Natural killer cell treated with Interleukin-12 subunit alpha and Interleukin-12 subunit beta and Interleukin-15 and Interleukin-18, amount 100 ng/mL, for 72 hours (primary cell): ENCODE measurements at places on chromosomes 6 and 20. TPM values are rescaled to one million over a fixed set of nuclear protein-coding genes. Genes with fewer than 3 reads are reported as not detected.

DNA sequence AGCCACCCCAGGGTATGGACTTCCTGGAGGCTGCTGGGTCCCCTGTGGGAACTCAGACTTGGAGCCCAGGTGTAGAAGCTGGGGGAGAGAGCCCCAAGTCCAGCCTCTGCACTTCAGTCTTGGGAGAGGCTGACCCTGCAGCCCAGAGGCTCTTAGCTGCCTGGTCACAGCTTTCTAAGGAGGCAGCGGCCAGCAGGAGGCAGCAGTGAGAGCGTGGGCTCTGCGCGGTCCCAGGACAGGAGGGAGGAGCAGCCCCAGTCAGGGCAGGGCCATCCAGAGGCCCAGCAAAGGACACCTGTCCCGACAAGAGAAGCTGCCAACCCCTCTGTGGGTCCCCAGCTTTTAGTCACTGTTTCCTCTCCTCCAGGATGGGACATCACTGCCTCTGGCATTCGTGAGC lies 9.4 kb downstream of the TREML2 start:
- DNase-seq: no peak

SPTLC3 gene
- total RNA-seq: not detected

DNA sequence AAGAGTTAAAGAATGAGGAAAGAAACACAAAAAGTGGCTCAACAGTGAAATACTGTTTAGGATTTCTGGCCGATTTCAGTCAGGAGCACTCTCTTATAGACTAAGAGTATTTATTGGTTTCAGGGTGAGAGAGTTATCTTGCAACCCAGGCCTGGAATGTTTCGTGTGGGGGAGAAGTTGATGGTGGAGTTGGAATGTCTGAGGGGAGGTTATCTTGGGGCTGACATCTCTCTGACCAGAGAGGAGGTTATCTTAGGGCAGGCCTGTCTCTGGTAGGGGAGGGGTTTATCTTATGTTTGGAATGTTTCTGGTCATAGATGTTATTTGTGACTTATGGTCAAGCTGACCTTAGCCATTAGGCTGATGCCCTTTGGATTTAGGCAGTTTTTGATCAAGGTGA lies 80.3 kb downstream of the HTR1B start:
- no peak for DNase-seq

GRCh38 chr6:44229376-44230033 lies 6.1 kb downstream of the SLC29A1 start:
- peak; percentile 41 for DNase-seq

OVOL2 gene
- not detected for total RNA-seq

GRCh38 chr6:98777762-98778161 lies 56.6 kb upstream of the POU3F2 start:
- DNase-seq: no peak

GRCh38 chr20:9615766-9616454 lies 101.5 kb downstream of the LAMP5 start:
- DNase-seq: no peak

DNA sequence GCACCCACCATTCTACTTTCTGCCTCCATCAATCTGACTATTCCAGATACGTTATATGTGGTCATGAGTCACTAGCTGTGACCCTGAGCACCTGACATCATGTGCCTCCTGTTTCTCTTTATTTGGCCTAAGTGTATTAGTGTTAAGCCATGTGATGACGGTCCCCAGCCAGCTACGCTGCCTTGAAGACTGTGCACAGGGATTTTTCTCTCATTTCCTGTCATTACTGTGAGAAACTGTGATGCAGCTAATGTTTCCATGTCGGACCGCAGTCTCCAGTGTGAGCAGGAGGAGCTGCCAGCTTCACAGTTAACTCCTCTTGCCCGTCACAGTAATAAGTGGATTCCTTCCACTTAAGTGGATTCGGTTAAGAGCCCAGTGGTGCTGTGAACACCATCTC lies 9.9 kb upstream of the SPATS1 start:
- DNase-seq: no peak

GRCh38 chr20:15817351-15817750 lies 755.9 kb downstream of the KIF16B start:
- no peak for DNase-seq

DNA sequence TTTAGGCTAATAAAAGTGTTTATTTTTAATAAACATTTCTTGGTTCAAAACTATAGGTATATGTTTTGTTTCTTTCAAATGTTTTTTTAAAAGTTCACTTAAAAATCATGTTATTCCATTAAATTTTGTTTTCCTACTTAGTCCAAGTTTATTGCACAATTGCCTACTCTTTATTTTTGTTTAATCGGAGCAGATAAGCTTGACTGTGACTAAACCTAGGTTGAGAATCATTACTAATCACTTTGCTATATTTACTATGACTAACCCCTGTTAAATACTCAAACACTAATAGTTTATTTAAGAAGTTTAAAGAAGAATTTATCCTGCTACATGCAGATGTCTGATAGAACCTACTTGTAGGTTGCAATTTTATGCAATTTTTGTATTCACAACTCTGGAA lies 18.8 kb downstream of the MAP3K4 start:
- DNase-seq: no peak

DNA sequence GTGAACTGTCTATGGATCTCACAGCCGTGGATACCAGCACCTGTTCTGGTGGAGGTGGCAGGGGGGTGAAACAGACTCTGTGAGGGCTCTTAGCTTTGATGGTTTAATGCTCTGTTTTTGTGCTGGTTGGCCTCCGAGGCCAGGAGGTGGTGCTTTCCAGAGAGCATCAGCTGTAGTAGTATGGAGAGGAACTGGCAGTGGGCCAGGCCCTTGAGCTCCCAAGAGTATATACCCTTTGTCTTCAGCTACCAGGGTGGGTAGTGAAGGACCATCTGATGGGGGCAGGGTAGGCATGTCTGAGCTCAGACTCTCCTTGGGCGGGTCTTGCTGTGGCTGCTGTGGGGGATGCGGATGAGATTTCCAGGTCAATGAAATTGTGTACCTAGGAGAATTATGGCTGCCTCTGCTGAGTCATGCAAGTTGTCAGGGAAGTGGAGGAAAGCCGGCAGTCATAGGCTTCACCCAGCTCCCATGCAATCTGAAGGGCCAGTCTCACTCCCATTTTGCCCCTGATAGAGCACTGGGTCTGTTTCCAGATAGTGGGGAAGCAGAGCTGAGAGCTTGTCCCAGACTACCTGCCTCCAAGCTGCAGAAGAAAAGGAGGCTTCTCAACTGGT lies 102.7 kb upstream of the AHI1 start:
- DNase-seq: no peak

- DNase-seq: no peak
Observed at GRCh38 chr6:52547647-52548352, 29.1 kb downstream of the TRAM2 start.

- DNase-seq: peak; percentile 58
Observed at GRCh38 chr6:36725581-36725980, 28.0 kb downstream of the RAB44 start.

DNA sequence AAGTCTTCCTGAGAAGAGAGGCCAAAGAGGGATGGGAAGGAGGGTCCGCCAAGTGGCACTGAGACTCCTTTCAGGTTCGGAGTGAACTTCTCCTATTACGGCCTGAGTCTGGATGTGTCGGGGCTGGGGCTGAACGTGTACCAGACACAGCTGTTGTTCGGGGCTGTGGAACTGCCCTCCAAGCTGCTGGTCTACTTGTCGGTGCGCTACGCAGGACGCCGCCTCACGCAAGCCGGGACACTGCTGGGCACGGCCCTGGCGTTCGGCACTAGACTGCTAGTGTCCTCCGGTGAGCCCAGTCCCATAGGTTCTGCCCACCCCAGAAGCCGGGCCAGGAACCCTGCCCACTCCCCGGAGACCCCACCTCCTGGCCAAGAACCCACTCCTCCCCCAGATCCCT lies 4.1 kb downstream of the SLC22A7 start:
- DNase-seq: no peak

DNA sequence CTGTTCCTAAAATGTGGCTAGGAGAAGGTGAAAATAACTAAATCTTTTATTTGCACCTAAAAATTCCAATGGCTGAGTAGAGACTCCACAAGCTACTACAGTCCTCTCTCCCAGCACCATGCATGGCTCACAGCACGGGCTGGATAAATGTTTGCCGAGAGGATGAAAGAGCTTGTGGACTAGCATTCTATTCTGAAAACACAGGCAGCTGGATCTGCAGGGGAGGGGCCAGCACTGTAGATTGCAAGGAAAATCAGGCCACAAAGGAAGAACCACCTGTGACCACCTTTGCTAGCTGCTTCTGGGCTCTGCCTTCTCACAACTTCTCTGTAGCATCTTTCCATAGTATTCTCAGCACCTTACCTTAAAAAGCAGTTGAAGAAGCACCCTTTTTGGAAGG lies 46.6 kb downstream of the CLIC5 start:
- no peak for DNase-seq

- DNase-seq: no peak
Observed at GRCh38 chr20:58697201-58697866, 4.7 kb downstream of the NPEPL1 start.
